ENCODE measurements at places on chromosomes 6 and 20.

DNA sequence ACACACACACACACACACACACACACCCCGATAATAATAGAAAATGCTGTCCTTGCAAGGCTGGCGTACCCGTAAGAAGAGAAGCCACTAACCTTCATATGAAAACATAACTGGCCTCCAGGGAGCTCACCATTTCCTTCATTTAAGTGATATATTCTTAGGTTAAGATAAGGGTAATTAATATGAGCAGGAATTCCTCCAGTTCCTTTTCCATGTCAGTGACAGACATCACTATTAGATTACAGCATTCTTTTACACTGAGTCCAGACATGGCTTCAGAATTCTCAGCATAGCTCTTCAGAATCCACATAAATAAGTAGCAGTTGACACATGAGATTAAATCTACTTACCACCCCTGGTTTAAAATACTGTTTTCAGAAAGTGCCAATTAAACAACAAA is 121.9 kb downstream of the SIM1 start:
- DNase-seq = no peak

DNA sequence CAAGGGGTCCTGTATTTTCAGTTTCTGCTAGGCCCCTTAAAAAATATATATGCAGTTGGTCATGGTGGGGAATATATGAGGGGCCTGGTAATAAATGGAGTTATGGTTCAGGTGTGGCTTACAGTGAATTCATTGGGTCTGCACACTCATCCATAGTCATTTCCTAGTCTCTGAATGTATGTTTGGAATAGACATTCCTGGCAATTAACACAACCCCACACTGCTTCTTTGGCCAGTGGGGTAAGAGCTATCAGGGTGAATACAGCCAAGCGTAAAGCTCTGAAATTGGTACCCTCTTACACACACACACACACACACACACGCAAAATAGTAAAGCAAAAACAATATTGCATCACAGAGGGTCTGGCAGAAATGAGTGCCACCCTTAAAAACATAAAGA is 56.5 kb downstream of the QRSL1 start:
- no peak for DNase-seq

DNA sequence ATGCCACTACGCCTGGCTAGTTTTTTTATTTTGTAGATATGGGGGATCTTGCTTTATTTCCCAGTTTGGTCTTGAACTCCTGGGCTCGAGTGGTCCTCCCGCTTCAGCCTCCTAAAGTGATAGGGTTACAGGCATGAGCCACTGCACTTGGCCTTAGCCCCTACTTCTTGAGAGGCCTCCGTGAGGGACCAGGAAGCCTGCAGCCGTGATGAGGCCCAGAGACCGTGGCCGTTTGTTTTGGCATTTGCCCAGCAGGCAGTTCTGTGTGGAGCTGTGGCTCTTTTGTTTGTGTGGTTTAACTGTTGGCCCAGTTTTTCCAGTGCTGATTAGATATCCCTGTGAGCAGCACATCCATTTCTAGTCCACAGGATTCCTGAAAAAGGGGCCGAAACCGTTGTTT is 39.8 kb downstream of the SRSF3 start:
- no peak for DNase-seq

DNA sequence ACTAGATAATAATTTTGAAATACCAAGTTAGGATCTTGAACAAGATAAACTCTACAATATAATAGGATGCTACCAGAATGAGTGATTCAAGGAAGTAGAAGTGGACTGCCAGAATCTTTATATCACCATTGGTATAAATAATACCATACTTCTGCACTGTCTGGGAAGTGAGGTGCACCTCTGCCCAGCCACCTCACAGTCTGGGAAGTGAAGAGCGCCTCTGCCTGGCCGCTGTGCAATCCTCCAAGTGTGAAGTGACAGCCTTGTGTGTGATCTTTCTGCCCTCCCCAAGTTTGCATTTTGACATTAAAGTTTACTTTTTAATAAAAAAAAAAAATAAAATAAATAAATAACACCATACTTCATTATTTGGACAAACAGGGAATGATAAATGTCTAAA is 18.8 kb downstream of the LATS1 start:
- DNase-seq = no peak

GRCh38 chr6:14066782-14067406 is 50.7 kb upstream of the CD83 start:
- peak; percentile 7 for DNase-seq

DNA sequence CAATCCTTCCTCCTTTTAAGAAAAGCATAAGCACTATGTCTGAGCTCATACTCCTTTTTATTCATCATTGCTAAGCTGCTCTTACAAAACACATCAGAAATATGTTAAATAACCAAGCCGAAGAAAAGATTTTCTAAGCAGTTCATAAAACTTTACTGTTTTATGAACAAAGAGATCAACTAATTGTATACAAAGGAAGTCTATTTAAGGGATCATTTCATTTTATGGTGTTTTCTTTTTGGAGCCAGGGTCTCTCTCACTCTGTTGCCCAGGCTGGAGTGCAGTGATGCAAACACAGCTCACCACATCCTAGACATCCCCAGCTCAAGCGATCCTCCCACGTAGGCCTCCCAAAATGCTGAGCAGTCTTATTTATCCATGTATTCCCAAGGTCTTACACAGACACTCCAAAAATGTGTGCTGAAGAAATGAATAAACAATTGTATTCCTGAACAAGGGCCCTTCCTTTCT is 9.3 kb downstream of the NUDT3 start:
- DNase-seq = no peak

DNA sequence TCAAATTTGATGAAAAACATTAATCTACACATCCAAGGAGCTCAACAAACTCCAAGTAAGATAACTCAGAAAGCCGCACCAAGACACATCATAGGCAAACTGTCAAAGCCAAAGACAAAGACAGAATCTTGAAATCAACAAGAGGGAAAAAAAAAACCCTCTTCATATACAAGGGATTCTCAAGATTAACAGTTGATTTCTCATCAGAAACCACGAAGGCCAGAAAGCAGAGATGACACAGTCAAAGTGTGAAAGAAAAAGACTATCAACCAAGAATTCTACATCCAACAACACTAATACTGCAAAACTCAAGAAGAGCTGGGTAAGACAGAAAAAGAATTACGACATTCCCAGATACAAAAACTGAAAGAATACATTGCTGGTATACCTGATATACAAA is 73.8 kb downstream of the CDK19 start:
- DNase-seq = no peak

- DNase-seq = no peak
These were observed 4.8 kb upstream of the SRSF12 start for GRCh38 chr6:89122625-89123024.

DNA sequence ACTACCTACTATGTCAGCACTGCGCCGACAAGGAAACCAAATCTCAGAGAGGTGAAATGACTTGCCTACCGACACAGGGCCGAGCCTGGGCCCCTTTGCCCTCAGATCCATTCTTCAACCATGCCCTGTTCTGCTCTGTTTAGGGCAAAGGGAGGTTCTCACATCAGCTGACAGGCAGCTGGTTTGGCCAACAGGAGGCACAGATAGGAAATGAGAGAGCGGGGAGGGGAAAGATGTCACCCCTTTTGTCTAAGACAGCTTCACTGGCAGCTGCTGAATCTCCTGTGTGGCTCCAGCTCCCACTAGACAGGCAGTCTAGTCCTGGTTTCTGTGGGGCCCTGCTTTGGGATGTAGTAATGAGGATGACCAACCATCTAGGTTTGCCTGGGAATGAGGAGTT is 158.7 kb downstream of the TMEM200A start:
- DNase-seq = no peak

DNA sequence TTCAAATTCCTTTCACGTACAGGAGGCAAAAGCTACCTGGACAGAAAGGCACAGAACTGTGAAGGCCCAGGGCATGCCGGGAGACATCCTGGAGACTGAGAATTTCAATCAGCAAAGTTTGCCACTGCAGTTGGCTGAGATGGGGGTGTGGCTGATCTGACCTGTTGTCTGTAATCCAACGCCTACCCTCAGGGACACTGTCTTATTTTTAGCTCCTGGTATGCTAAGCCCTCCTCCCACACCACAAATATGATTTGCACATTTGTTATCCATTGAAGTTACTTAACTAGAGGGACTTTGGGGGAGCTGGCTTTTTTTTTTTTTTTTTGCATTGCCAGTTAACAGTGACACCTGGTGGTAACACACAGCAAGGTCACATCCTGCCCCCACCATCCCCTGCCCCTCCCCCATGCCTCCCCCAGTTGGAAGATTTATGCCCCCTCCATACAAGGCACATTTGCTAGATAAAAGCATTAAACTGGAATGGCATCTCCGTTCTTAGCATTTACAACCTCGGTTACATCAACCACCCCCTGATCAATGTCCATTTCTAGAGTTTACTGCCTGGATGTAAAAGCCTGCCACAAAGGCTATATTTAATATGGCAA is 40.4 kb downstream of the TTI1 start:
- no peak for DNase-seq
